Sigmoid colon (tissue), 7 donors: ENCODE measurements at places on chromosomes 5 and 9. TPM values are rescaled to one million over a fixed set of nuclear protein-coding genes. Genes with fewer than 3 reads are reported as not detected.

Gene NR5A1
- not detected for total RNA-seq

DNA sequence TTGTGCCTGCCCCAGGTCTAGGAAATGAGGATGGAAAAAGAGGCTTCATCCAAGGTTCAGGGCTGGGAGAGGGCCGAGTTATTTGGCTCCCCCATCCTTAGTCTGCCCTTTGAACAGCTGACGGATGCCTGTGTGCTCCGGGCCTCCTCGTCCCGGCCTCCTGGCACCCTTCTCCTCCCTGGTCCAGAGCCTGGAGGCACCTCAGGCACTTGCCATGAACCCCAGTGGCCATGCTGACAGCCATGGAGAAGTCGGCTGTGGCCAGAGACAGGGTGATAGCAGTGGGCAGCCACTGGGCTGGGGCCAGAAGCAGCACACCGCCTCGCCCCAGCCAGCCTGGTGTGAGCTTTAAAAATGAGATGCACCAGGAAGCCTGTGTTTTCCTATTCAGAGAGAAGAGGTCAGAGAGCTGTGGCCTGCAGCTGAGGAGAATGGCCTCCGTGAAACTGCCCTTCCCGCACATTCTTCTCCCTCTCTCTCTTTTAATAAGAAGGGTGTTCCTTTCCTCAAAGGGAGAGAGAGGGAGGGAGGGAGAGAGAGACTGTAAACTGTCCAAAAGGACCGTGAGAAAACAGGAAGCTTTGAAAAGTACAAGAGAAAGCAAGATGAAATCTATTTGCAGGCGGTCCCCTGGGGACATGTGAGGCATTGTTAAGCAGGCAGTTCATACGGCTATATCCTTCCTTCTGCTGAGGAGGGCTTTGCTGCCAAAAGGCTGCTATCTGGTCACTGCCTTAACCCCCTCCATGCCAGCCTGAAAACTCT lies 55.3 kb downstream of the ZNF366 start:
- H3K27me3 ChIP-seq, result no peaks in the 10 kb centered on the region
- H3K4me3 ChIP-seq, result no peak overlapping the region
- peak overlapping the region; percentile 89 for H3K27ac ChIP-seq
- H3K36me3 ChIP-seq, result no peaks in the 10 kb centered on the region
- peaks cover 35% of the 10 kb centered on the region for H3K4me1 ChIP-seq
- DNase-seq, result peak; percentile 91

DNA sequence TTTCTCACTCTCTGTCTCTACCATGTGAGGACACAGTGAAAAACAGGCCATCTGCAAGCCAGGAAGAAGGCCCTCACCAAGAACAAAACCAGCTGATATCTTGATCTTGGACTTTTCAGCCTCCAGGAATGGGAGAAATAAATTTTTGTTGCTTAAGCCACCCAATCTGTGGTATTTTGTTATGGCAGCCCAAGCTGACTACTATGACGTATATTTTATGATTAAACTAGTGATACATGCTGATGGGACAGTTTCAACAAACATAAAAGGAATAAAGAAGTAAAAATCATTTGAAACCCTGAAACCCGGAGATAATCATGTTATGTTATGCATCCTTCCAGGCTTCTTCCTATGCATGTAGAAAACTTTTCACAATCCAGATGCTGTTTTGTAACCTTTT lies 71.5 kb upstream of the ERBIN start:
- no peak overlapping the region for H3K27ac ChIP-seq
- H3K27me3 ChIP-seq, result no peaks in the 10 kb centered on the region

DNA sequence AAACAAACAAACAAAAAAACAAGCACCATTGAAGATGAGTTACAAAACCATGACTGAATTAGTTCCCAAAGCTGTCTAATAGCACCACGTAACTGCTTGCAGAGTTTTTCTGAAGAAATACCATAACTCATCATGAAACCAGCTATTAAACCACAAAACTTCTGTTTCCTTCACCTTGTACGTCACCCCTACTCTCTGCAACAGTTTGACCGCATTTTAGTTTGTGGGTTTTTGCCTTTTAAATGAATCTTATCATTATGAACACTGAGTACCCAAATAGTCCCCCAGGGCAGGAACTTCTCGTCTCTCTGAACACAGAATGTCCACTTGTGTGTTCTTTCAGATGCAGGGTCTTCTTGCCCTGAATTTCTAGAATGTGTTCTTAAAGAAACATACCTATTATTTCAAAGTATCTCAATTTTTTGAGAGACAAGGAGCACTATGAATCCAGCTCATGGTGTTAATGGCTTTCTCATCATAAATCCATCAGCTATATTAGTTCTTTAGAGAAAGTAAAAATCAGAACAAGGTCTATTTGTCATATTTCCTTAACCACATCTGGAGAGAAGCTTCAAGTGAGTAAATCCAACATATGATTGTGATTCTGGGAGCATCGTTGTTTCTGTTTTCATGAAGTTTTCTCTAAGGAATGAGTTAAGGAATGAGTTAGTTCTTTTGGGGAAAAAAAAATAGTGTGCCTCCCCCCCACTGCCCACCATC lies 210.6 kb downstream of the AUH start:
- DNase-seq, result no peak
- no peaks in the 10 kb centered on the region for H3K36me3 ChIP-seq
- no peak overlapping the region for H3K27ac ChIP-seq
- no peaks in the 10 kb centered on the region for H3K4me1 ChIP-seq

GRCh38 chr9:98107926-98108325 lies 11.1 kb downstream of the TRIM14 start:
- no peaks in the 10 kb centered on the region for H3K27me3 ChIP-seq
- H3K4me3 ChIP-seq, result no peak overlapping the region
- H3K36me3 ChIP-seq, result no peaks in the 10 kb centered on the region
- no peak for DNase-seq
- no peaks in the 10 kb centered on the region for H3K4me1 ChIP-seq

- H3K4me1 ChIP-seq, result peaks cover 68% of the 10 kb centered on the region
- H3K36me3 ChIP-seq, result no peaks in the 10 kb centered on the region
- no peaks in the 10 kb centered on the region for H3K27me3 ChIP-seq
These were observed 63.7 kb downstream of the SLC1A1 start for GRCh38 chr9:4553951-4554381.

DNA sequence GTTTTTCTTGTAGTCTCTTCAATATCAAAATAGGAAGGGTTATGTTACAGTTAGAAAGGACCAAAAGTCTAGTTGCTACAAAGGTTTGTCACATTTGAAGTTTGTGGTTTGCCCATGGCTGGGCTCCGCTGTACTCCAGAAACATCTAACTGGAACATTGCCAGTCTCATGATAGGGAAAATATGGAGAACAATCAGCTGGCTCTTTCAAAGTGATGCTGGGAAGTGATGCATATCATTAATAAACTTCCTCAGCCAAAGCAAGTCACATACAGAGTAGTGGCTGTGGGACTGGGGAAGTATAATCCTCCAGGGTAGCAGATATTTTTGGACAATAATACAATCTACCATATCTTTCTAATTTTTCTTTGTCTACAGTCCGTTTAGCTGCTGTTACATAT lies 8.8 kb downstream of the BTF3 start:
- no peak overlapping the region for H3K4me3 ChIP-seq
- peaks cover 32% of the 10 kb centered on the region for H3K36me3 ChIP-seq
- DNase-seq, result no peak
- H3K27ac ChIP-seq, result peak overlapping the region; percentile 65
- no peaks in the 10 kb centered on the region for H3K4me1 ChIP-seq
- no peaks in the 10 kb centered on the region for H3K27me3 ChIP-seq

DNA sequence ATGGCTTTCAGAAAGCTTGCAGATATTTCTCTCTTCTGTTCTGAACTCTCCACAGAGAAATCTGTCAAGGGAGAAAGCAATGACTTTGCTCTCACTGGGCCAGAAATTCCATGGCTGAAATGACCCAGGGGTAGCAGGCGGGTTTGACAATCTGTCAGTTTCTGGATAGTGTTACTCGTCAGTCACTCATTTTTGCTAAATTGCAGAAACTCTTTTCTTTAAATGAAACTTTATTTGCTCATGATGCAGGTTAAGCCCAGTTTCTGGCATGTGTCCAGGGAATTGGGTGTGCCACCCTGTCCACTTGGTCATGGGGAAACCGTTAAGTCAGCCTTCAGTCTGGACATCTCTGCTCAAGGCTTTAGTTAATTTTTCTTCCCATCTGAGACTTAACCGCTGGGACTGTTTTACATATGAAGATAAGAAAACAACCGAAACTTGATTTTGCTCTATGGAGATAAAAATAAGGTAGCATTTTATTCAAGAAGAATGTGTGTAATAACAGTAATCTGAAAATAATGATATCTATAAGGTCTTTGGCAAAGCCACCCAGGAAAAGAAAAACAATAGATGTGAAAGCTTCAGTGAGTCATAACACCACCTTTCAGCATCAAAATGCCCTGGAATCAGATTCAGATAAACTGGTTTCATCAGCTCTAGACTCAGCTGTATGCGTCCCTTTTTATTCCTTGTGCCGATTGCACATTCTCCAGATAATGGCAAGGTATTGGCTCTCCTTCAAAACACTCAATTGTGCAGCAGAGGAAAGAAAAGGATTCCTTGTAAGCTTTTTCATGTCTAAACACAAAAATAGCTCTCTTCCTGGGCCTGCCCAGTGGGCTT lies 308.3 kb downstream of the ZSWIM6 start:
- no peaks in the 10 kb centered on the region for H3K36me3 ChIP-seq
- no peaks in the 10 kb centered on the region for H3K27me3 ChIP-seq
- no peak overlapping the region for H3K27ac ChIP-seq
- no peak overlapping the region for H3K4me3 ChIP-seq
- no peak for DNase-seq

Gene ZNF879
- total RNA-seq, result 5.7 TPM

GRCh38 chr9:98916660-98917059 lies 27.0 kb upstream of the COL15A1 start:
- no peaks in the 10 kb centered on the region for H3K27me3 ChIP-seq
- peaks cover 8% of the 10 kb centered on the region for H3K4me1 ChIP-seq
- H3K36me3 ChIP-seq, result no peaks in the 10 kb centered on the region
- H3K4me3 ChIP-seq, result no peak overlapping the region
- H3K27ac ChIP-seq, result no peak overlapping the region

- no peak overlapping the region for H3K4me3 ChIP-seq
- H3K27me3 ChIP-seq, result no peaks in the 10 kb centered on the region
- DNase-seq, result no peak
These were observed 3.6 kb upstream of the SCGB3A2 start for GRCh38 chr5:147874910-147875367.

DNA sequence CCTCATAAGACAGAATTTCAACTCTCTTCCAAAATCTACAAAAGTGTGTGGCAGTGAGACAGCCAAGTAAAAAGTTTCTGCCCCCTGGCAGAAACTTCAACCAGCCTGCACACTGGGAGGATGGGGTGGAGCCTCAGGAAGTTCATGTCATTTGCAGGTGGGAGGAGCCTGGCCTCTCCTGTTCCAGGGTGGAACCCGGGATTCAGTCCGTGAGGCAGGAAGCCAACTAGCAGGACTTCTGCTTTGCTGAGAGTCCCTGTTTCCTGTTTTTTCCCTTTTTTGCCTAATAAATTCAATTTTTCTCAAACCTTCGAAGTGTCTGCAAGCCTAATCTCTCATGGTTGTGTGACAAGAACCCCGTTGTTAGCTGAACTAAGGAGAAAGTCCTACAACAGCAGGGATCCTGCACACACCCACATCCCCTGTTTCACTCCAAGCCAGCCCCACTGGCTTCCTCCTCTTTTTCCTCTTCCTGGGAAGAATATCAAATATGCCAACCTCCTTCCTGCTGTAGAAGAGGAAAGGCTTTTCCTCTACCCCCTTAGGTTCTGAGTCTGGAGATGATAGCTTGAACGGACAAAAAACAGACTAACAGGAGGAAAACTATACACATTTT lies 69.3 kb downstream of the ALDH7A1 start:
- no peaks in the 10 kb centered on the region for H3K4me1 ChIP-seq
- no peaks in the 10 kb centered on the region for H3K36me3 ChIP-seq

Gene HAVCR2
- 3.9 TPM for total RNA-seq

Gene HTR1A
- total RNA-seq, result not detected

DNA sequence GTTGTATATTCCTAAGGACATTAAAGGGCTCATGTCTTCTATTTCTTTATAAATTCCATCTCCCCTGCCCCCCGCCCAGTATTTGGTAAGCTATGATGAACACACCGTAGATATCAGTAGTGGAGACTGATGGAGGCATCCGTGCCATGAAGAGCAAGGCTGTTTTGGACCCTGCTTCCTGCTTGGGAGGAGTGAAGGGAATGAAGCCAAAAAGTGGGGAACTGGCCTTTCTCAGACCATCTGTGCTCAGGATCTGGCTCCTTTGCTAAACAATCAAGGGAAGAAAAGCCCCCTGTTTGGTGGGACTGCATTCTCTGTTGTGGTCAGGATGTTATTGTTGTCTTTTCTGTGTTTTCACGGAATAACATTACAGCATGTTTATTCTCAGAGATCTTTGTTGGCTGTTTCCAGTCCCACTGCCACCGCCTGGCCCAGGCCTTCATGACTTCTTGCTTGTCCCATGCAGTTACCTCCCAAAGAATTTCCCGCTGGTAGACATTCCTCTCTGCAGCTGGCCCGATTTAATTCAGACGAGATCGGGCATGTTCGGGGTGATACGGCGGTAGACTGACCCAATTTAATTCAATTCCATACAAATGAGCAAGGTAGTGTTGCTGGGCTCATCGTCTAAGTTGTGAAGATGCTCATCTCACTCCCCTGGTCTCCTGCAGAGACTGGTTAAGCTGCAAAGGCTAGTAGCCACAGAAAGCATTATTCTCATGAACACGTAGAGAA lies 31.4 kb upstream of the ANKH start:
- no peaks in the 10 kb centered on the region for H3K36me3 ChIP-seq
- H3K27ac ChIP-seq, result no peak overlapping the region
- H3K4me3 ChIP-seq, result no peak overlapping the region

- DNase-seq, result no peak
- H3K4me1 ChIP-seq, result peaks cover 5% of the 10 kb centered on the region
- H3K36me3 ChIP-seq, result no peaks in the 10 kb centered on the region
- H3K27me3 ChIP-seq, result no peaks in the 10 kb centered on the region
These were observed 587.4 kb downstream of the PRELID2 start for GRCh38 chr5:145247745-145248040.

DNA sequence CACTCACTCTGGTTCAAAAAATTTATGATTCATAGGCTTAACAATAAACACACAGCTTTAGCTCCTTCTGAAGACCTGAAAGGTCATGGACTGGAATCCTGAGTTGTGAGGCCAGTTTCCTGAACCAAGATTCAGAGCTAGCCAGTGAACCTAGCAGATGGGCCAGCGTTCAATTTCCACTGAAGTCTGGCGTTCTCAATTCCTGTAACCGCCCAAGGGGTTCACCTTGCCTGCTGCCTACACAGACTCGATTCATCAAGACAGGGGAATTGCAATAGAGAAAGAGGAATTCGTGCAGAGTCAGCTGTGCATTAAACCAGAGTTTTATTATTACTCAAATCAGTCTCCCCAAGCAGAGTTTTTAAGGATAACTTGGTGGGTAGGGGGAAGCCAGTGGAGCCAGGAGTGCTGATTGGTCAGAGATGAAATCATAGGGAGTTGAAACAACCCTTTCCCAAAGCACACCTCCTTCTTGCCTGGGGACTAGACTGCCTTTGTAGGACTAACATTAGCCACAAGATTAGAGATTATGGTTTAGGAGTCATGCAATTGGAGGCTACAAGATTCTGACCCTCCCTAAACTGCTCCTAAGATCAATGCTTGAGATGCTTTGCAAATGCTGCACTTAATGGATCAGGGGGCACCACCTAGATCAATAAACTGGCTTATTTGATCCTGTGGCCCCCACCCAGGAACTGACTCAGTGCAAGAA lies 117.5 kb upstream of the SHB start:
- no peaks in the 10 kb centered on the region for H3K4me1 ChIP-seq
- no peak overlapping the region for H3K27ac ChIP-seq
- H3K27me3 ChIP-seq, result no peaks in the 10 kb centered on the region
- no peaks in the 10 kb centered on the region for H3K36me3 ChIP-seq
- DNase-seq, result no peak
- H3K4me3 ChIP-seq, result no peak overlapping the region

Gene GAPT
- 2.5 TPM for total RNA-seq
